ENCODE measurements at places on chromosomes 3 and 15.

GRCh38 chr3:82376883-82377282 is 615.4 kb upstream of the GBE1 start:
- DNase-seq = no peak

DNA sequence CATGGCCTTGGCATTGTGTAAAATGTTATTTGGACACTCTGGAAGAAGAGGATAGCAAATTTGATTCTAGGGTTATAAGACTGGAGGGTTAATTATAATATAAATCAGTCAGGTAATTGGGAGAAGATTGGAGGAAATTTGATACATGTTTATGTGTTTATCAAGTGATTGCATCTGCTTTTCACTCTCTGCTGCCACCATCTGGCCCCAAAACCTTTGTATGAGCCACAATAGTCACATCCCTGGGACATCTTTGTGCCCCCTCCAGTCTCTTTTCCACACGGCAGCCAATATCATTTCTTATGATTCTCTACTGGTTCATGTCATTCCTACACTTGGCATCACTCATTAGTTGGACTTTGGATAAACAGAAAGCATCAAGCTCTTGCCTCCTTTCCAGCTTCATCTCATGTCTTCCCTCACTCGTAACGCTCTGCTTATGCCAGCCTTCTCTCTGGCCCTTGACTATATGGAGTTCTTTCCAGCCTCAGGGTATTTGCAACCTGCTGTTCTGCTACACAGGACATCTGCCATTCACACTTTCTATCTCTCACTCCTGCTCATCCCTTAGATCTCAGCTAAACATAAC is 602.3 kb upstream of the SUCLG2 start:
- DNase-seq = no peak

DNA sequence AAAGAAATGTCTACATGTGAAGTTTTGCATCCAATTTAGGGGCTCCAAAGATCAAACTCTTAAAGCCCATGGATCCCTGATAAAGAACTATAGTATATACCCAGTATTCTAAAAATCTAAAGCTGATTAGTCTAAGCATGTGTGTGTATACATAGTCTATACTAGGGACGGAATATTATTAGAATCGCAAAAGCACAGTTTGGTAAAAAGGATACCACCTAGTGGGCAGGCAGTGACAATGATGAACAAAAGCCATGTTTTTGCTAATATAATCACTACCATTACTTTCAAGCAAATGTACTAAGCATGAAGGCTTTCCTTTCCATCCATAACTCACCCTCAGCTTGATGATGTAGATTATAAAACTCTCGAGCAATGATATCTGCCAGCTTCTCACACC is 16.5 kb downstream of the POLQ start:
- no peak for DNase-seq

GRCh38 chr3:126125341-126125740 is 41.4 kb upstream of the SLC41A3 start:
- peak; percentile 39 for DNase-seq

- DNase-seq = peak; percentile 92
These were observed 215.5 kb upstream of the KCNMB2 start for GRCh38 chr3:178320456-178321351.

DNA sequence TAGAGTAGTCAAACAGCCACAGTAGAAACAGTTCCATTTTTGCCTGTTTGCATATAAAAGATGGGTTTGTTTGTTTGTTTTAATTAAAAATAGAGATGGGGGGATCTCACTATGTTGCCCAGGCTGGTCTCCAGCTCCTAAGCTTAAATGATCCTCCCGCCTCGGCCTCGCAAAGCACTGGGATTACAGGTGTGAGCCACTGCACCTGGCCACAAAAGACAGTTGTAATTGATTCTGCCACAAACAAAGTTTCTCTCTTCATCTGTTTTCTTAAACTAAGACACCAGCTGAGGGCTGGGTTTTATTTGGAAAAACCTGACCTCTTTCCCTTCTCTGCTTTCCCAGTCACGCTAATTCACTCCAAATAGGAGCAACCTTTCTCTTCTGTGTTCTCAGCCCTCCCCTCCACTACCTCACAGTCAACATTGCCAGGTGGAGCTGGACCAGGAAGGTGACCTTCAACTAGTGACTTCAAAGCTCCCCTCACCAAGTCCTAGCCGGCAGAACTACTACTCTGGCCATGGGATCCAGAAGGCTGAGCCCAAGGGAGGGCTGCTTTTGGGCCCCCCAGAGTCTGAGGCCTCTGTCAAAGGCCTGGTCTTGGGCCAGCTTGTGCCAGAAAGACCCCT is 1.5 kb upstream of the IDH2 start:
- peak; percentile 47 for DNase-seq

DNA sequence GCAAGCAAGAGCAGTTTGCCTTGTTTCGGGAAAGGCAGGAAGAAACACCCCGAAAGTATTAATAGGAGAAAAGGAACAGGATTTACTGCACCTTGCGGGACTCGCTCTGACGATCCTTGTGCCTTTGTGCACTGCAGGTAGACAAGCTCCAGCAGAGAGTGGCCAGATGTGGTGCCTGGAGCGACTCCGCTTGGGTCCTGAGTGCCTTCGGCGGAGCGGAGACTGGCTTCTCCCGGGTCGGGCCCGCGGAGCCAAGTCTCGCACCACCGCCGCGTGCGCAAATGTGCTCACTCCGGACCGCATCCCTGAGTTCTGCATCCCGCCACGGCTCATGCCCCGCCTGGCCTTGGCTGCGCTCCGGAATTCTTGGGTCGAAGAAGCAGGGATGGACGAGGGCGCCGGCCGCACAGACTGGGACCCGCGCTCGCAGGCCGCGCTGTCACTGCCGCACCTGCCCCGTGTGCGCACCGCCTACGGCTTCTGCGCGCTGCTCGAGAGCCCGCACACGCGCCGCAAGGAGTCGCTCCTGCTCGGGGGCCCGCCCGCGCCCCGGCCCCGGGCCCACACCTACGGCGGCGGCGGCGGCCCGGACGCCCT is 769 bp downstream of the C2CD4A start:
- peak; percentile 39 for DNase-seq

Measured in kidney (tissue), 22 donors.